ENCODE measurements at places on chromosomes 11 and 22.

DNA sequence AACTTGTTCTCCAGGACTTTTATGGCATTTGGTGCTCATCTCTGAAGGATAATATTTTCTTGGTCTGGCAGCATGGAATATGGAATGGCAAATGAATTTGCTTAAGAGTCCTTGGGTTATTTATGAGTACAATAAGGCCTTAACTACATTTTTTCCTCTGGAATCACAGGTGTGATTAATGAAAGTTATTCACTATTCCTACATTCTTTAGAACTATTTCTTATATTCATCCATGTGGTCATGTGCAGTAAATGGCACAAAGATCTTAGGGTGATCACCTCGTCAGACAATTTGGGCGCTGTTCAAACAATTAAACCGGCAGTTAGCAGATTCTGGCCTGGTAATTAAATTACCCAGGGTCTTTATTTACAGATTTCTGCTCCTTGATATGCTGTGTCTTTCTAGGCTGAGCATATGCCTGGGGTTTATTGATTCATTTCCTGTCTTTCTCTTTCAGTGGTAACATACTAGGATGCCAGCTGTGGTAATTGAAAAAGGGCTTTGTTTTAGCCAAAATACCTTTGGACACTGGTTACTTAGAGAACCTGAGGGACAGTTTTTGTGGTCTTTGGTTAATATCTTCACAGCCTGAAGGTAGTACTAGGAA, 31.6 kb downstream of the SIK2 start:
- no peak for DNase-seq

- peak; percentile 26 for DNase-seq
Observed at GRCh38 chr11:114243461-114244372, 52.5 kb upstream of the NNMT start.

DNA sequence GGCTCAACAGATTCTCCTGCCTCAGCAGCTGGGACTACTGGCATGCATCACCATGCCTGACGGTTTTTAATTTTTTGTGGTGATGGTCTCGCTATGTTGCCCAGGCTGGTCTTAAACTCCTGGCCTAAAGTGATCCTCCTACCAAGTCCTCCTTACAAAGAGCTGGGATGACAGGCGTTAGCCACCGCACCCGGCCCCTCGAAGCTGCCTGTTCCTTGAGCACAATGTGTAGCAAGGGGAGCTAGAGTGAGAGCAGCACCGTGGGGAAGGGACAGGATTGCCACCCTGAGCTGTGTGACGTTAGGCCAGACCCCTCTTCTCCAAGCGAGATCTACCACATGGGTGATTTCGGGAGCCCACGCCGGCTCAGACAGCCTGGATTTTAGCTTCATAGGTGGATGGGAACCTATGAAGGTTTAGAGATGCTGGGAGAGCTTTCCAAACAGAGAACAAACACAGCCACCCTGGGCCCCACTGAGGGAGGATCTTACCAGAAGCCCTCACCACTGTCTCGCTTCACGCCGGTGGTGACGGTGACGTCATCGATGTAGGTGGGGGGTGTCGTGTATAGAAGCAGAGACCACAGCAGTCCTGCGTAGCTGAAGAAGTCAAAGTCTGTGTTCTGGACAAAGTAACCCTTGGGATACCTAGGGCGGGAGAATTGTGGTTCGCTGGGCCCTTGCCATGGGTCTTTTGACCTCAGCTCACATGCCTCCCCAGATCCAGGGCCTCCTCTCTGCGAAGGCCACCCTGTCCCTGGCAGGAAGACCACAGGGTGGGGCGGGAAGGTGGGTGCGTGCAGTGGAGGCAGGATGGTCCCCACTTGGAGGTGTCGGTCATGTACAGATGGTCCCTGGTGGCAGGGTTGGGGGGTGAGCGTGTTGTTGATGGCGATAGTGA, 23.1 kb downstream of the RGL4 start:
- DNase-seq: no peak

GRCh38 chr22:38510416-38510970, 4.4 kb upstream of the DDX17 start:
- DNase-seq: no peak

DNA sequence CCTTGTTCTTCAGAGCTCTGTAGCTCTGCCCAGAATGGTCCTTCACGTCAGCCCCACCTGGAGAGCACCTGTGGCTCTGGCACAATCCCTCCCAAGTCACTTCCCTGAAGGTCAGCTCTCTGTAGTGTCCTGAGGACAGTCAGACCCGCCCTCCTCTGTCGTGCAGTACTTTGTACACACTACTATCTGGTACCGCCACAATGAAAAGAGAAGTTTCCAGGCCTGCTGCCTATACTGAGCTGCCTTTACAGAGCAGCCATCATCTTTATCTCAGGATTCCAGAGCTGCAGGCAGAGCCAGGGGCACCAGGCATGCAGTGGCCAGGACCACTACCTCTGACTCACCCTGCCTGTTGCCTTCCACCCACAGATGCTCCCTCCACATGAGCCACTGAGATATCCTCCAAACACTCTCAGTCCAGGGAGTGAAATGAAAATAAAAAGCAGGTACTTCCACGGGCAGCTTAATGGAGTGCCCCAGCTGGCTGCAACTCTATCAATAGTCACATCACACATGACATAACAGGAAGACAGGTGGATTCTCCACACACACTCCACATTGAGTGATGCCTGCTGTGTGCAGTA, 7.3 kb downstream of the PACSIN2 start:
- DNase-seq: no peak

- no peak for DNase-seq
Observed at GRCh38 chr22:50215297-50216054, 14.7 kb downstream of the SELENOO start.

DNA sequence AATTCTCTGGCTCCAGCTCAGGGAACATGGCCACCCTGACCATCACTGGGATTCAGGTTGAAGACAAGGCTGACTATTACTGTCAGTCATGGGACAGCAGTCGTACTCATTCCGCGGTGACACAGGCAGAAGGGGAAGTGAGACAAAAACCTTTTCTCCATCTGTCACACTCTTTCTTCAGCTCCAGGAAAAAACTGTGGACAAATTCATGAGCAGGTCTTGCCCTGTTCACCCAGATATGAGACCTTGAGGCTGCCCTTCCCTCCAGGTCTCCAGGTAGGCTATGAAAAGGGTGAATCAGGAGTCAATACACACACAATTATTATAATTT, 39.4 kb upstream of the GGTLC2 start:
- no peak for DNase-seq

DNA sequence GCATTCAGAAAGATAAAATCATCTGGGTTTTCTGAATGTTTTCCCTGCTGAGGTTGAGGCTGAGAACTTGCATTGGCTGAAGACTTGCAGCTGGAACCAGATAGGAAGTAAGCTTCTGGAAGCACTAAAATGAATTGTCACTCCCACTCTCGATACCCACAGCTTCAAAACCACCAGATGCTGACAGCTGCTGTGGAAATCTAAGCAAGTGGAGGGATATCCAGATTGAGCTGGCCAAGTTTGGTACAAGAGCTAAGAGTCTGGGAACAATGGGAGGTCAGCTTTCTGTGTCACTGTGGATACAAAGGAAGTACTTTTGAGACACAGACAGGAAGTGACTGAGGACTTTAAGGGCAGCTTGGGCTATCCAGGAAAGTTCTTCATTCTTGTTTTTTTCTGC, 51.3 kb upstream of the CD44 start:
- DNase-seq: no peak

DNA sequence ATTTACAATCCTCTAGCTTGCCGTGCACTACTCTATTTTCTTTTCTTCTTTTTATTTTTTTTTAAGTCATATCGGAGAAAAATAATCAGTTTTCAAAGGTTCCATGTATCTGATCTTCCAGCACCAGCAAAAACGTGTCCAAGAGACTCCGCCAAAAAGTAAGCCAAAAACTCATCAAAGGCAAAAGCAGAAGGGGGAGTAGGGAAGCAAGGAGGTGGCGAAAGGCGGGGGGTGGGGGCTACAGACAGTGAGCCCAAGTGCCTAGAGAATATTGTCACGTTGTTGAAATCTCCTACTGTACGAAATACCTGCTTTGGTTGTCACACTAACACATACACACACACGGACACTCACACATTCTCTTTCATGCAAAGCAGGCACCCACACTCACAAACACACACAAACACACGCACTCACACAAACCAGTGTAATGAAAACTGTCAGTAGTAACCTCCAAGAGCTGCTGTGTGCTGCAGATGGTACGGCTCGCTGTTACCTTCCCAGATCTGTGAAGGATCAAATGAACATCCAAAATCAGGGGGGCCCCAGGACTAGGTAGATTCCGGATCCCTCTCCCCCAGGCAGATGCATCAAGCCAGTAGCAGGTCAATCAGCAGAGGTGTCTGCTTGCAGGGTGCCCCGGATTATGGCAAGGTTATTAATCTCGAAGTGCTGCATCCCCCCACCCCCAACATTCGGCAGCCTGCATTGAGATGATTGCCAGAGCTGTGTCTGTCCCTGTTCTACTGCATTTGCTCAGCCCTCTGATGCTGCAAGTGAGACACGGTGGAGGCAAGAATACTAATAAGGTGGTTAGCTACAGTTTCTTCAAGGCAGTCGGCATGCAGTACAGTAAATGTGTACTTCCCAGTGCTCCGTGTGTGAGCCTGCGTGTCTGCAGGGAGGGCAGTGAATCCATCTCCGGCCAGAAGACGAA, at the start of gene LRRC4C:
LRRC4C (minus strand) TSS at position 188 of the 937 bp plus-strand sequence.
- DNase-seq: peak; percentile 16

GRCh38 chr22:38397189-38398085, 57.6 kb downstream of the KCNJ4 start:
- DNase-seq: no peak

- DNase-seq: no peak
Observed at GRCh38 chr22:38860283-38861169, 11.5 kb downstream of the CBX6 start.

GRCh38 chr22:22031183-22031945, 48.8 kb upstream of the TOP3B start:
- DNase-seq: no peak

DNA sequence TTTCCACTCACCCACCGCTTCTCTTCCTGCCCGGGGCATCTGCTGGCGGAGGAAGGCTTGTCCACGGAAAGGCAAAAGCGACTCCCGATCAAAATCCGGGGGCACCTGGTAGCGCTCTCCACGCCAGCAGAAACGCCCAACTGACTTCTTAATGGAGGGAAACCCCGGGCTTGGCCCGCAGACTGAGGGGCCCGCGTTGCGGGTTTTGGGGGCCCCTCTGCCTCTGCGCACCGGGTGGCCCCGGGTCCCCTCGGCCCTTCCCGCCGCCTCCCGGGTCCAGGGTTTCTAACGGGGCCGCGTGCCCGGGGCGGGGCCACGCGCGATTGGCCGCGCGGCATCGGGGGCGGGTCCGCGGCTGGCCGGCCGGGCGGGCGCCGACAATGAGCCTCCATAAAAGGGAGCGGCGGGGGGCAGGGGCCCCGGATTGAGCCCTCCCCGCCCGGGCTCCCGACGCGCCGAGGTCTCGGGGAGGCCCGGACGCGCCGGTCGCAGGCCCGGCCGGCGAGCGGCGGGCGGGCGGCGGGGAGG, at the start of gene SPINDOC:
SPINDOC (plus strand) TSS at position 422 of the 528 bp plus-strand sequence. CDS start 231 bp downstream, outside the sequence.
- DNase-seq: peak; percentile 36

GRCh38 chr11:123381817-123382554, 48.1 kb upstream of the GRAMD1B start:
- DNase-seq: no peak

DNA sequence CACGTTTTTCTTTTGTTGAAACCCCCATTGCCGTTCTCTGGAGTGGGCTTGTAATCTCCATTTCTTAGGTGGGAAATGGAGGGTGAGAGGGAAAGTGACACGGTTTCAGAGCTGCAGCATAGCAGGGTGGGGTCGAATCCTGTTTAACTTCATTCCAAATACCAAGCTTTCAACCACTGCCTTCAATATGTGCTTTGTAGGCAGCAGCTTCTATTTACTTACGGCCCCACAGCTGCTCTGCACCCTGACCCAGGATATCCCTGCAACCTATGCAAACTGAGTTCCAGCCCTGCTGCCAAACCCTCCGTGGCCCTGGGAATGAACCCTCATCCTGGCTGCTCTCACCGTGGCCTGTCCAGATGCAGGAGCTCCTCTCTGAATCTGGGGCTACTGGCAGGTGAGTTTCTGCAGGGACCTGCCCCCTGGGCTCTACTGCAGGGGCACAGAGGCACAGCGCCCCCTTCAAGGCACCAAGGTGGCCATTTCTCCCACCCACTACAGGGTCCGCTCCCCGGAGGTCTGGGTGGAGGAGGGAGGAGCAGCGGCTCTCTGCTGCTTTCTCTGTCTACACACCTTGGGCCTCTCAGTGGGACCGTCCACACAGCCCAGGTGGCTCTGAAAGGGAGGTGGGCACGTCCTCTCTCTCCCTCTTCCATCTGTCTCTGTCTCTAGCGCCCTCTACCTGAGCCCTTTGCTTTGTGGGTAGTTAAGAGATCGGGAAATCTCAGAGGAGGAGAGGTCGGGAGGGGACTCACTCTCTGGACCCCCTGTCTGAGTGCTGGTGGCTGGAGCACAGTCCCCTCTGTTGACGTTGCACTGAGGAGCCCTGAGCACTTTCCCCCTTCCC, 279.1 kb downstream of the BRD1 start:
- DNase-seq: no peak

DNA sequence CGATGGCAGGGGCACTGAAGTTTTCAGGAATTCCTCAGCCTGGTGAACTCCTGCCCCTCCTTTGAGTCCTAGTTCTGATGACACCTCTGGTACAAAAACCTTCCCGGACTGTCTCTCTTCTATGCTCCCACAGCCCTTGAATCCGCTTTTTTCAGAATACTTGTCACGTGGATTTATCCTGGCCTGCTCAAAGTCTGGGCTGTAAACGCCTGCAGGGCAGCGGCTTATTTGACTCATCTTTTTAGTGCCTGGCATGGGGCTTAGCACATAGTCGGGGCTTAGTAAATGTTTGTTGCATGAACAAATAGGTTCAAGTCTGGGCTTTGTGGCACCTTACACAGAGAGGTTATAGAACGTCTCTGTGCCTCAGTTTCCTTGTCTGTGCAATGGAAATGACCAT, 13.4 kb upstream of the KCNJ11 start:
- DNase-seq: no peak
